ENCODE measurements at places on chromosomes 2 and 18. TPM values are rescaled to one million over a fixed set of nuclear protein-coding genes. Genes with fewer than 3 reads are reported as not detected.

TXNDC2 gene
- not detected for total RNA-seq

BMP10 gene
- total RNA-seq: not detected

GRCh38 chr2:129281791-129282530, 697.5 kb upstream of the RAB6C start:
- H3K27me3 ChIP-seq: no peaks in the 10 kb centered on the region
- H3K36me3 ChIP-seq: no peaks in the 10 kb centered on the region
- H3K4me1 ChIP-seq: no peaks in the 10 kb centered on the region
- no peak overlapping the region for H3K27ac ChIP-seq
- H3K4me3 ChIP-seq: no peak overlapping the region
- no peak for DNase-seq

GCG gene
- total RNA-seq: not detected

DOCK10 gene
- total RNA-seq: 334 TPM

FIGN gene
- not detected for total RNA-seq

- no peaks in the 10 kb centered on the region for H3K36me3 ChIP-seq
- DNase-seq: no peak
- H3K27me3 ChIP-seq: no peaks in the 10 kb centered on the region
Measured at GRCh38 chr2:1633092-1633671, 111.1 kb downstream of the PXDN start.

CYRIA gene
- 5.1 TPM for total RNA-seq

DNA sequence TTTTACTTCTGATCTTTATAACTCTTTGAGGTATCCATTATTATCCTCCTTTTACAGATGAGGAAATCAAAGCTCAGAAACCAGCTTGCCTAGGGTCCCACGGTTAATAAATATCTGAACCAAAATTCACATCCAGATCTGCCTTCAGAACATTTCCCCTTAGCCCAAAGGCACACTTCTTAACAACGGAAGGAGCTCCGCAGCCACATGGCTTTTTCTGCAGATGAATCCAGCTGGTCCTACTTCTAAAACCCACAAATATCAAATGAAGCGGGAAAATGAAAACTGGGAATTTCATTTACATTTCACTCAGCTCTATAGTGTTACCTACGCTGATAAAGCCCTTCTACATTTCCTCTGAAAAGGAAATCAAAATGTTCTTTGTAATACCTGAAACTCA, 357.0 kb upstream of the ID2 start:
- peak overlapping the region; percentile 55 for H3K27ac ChIP-seq
- H3K4me3 ChIP-seq: peak overlapping the region; percentile 57
- no peaks in the 10 kb centered on the region for H3K36me3 ChIP-seq
- DNase-seq: no peak

DNA sequence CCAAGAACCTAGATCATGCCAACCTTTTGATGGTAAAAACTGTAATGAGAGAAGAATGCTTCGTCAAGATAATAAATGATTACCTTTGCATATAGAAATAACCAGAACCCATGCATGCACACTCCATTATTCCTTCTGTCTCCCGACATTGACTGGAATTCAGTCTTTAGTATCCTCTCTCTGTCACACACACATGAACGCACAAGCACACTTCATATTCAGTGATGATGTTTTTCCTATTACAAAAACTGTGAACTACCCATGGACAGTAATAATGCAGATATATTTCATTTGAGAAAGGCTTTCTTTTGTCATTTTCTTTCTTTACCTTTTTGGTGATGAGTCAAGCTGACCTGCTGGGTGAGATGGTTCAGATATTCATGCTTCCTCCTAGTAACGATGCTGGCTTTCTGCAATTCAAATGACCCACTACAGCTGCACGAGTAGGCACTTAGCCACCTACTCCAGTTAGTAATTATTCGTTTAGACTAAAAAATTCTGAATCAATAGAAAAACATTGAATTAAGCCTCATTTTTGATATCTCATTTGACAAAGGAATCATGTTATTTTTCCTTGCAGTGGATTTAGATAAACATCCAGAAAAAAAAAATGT, 382.2 kb downstream of the TGIF1 start:
- no peak for DNase-seq
- no peaks in the 10 kb centered on the region for H3K27me3 ChIP-seq
- H3K4me1 ChIP-seq: no peaks in the 10 kb centered on the region
- H3K27ac ChIP-seq: no peak overlapping the region
- no peak overlapping the region for H3K4me3 ChIP-seq

GRCh38 chr2:147051248-147051647, 793.6 kb upstream of the ACVR2A start:
- H3K27ac ChIP-seq: no peak overlapping the region
- no peaks in the 10 kb centered on the region for H3K36me3 ChIP-seq
- H3K27me3 ChIP-seq: peaks cover 8% of the 10 kb centered on the region
- DNase-seq: no peak
- H3K4me1 ChIP-seq: no peaks in the 10 kb centered on the region

ST6GAL2 gene
- total RNA-seq: not detected

GRCh38 chr18:2572892-2573291, 1.5 kb downstream of the NDC80 start:
- no peaks in the 10 kb centered on the region for H3K27me3 ChIP-seq
- H3K27ac ChIP-seq: peak overlapping the region; percentile 99
- H3K4me3 ChIP-seq: peak overlapping the region; percentile 99

DNA sequence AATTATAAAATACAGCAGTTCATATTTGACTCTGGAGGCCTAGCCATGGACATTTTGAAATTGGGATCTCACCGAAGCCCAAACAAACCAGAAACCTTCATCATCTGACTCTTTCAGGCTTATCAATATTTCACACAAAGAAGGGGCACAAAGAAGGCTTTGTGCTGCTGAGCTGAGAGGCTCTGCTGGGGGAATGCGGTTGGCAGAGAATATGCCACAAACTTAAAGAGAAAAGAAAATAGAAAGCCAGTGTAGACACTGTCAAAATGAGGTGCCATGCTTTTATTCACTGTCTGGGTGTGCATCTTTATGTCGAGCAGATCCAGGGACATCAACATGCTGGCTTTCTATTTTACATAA, 162.6 kb downstream of the QPCT start:
- H3K36me3 ChIP-seq: no peaks in the 10 kb centered on the region
- peaks cover 4% of the 10 kb centered on the region for H3K27me3 ChIP-seq
- DNase-seq: no peak
- H3K27ac ChIP-seq: no peak overlapping the region

SERPINE2 gene
- total RNA-seq: 1.2 TPM

DNA sequence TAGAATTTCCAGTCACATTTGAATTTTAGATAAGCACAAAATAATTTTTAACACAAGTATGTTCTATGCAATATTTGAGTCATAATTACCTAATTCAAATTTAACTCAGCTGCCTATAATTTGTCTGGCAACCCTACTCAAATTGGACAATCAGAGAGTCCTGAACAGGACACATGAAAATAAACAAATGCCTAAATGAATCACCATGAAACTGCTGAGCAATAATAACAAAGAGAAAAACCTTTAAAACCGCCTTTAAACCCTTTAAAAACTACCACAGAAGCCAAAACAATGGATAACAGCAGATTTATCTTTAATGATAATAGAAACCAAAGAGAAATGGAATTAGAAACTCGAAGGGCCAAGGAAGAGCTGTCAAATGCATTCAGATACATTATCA, 39.5 kb downstream of the ARL4C start:
- H3K4me1 ChIP-seq: peaks cover 58% of the 10 kb centered on the region
- H3K36me3 ChIP-seq: peaks cover 20% of the 10 kb centered on the region
- H3K27ac ChIP-seq: peak overlapping the region; percentile 95
- no peak for DNase-seq
- H3K27me3 ChIP-seq: no peaks in the 10 kb centered on the region
- peak overlapping the region; percentile 35 for H3K4me3 ChIP-seq

- no peak overlapping the region for H3K4me3 ChIP-seq
- H3K27me3 ChIP-seq: no peaks in the 10 kb centered on the region
- DNase-seq: no peak
- H3K27ac ChIP-seq: no peak overlapping the region
- H3K36me3 ChIP-seq: no peaks in the 10 kb centered on the region
Measured at GRCh38 chr18:7766346-7766745, 199.2 kb downstream of the PTPRM start.

DNA sequence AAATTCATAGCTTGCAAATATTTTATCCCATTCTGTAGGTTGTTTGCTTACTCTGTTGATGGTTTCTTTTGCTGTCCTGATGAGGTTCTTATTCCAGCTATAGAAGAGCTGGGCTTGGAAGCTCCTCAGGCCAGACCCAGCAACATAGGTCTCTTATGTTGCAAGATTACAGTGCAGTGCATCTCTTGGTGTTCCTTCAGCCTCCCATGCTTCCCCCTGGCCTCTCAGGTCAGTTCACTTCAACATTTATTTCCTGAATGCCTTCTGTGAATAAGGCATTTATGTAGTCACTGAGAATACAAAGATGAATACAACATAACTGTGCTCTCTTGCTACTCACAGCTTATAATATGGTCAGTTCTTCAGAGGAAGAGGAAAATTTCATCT, 179.0 kb upstream of the SLC39A10 start:
- peaks cover 33% of the 10 kb centered on the region for H3K36me3 ChIP-seq
- peak overlapping the region; percentile 17 for H3K4me3 ChIP-seq
- peaks cover 41% of the 10 kb centered on the region for H3K4me1 ChIP-seq
- no peaks in the 10 kb centered on the region for H3K27me3 ChIP-seq

UGT1A8 gene
- not detected for total RNA-seq

- no peak overlapping the region for H3K4me3 ChIP-seq
- H3K36me3 ChIP-seq: no peaks in the 10 kb centered on the region
- no peak overlapping the region for H3K27ac ChIP-seq
- DNase-seq: no peak
Measured at GRCh38 chr2:6562771-6563170, 302.9 kb downstream of the CMPK2 start.

GRCh38 chr2:38496927-38497669, 105.6 kb downstream of the HNRNPLL start:
- H3K36me3 ChIP-seq: peaks cover 4% of the 10 kb centered on the region
- peaks cover 16% of the 10 kb centered on the region for H3K27me3 ChIP-seq
- peaks cover 7% of the 10 kb centered on the region for H3K4me1 ChIP-seq
- no peak for DNase-seq

GRCh38 chr2:47177043-47177565, 22.0 kb upstream of the STPG4 start:
- H3K36me3 ChIP-seq: no peaks in the 10 kb centered on the region
- peak overlapping the region; percentile 93 for H3K4me3 ChIP-seq
- H3K4me1 ChIP-seq: peaks cover 50% of the 10 kb centered on the region
- no peak for DNase-seq

GRCh38 chr2:217166241-217166850, 306.5 kb upstream of the TNP1 start:
- no peak for DNase-seq
- no peak overlapping the region for H3K27ac ChIP-seq
- H3K4me1 ChIP-seq: peaks cover 13% of the 10 kb centered on the region

- no peak for DNase-seq
- H3K4me3 ChIP-seq: no peak overlapping the region
- no peaks in the 10 kb centered on the region for H3K27me3 ChIP-seq
- peaks cover 4% of the 10 kb centered on the region for H3K4me1 ChIP-seq
- H3K27ac ChIP-seq: no peak overlapping the region
- no peaks in the 10 kb centered on the region for H3K36me3 ChIP-seq
Measured at GRCh38 chr2:42951263-42951938, 159.0 kb upstream of the HAAO start.

DSG2 gene
- not detected for total RNA-seq

LIMS4 gene
- 0.89 TPM for total RNA-seq

- no peak overlapping the region for H3K4me3 ChIP-seq
- peaks cover 22% of the 10 kb centered on the region for H3K27me3 ChIP-seq
- H3K4me1 ChIP-seq: peaks cover 8% of the 10 kb centered on the region
- no peaks in the 10 kb centered on the region for H3K36me3 ChIP-seq
- no peak for DNase-seq
- no peak overlapping the region for H3K27ac ChIP-seq
Measured at GRCh38 chr2:60354713-60355112, 198.7 kb downstream of the BCL11A start.

GRCh38 chr2:22487541-22487940, 897.4 kb upstream of the KLHL29 start:
- no peaks in the 10 kb centered on the region for H3K4me1 ChIP-seq
- no peak for DNase-seq
- H3K36me3 ChIP-seq: no peaks in the 10 kb centered on the region
- H3K4me3 ChIP-seq: no peak overlapping the region
- H3K27ac ChIP-seq: no peak overlapping the region
- H3K27me3 ChIP-seq: no peaks in the 10 kb centered on the region

NOL4 gene
- not detected for total RNA-seq

- no peaks in the 10 kb centered on the region for H3K27me3 ChIP-seq
- peaks cover 44% of the 10 kb centered on the region for H3K36me3 ChIP-seq
- H3K4me3 ChIP-seq: peak overlapping the region; percentile 95
- H3K27ac ChIP-seq: peak overlapping the region; percentile 96
- no peak for DNase-seq
- H3K4me1 ChIP-seq: peaks cover 45% of the 10 kb centered on the region
Measured at GRCh38 chr2:101002562-101003277, 631 bp downstream of the RPL31 start.

FAM237A gene
- total RNA-seq: not detected

UGT1A5 gene
- total RNA-seq: not detected

SLC14A1 gene
- total RNA-seq: 1.6 TPM

DNA sequence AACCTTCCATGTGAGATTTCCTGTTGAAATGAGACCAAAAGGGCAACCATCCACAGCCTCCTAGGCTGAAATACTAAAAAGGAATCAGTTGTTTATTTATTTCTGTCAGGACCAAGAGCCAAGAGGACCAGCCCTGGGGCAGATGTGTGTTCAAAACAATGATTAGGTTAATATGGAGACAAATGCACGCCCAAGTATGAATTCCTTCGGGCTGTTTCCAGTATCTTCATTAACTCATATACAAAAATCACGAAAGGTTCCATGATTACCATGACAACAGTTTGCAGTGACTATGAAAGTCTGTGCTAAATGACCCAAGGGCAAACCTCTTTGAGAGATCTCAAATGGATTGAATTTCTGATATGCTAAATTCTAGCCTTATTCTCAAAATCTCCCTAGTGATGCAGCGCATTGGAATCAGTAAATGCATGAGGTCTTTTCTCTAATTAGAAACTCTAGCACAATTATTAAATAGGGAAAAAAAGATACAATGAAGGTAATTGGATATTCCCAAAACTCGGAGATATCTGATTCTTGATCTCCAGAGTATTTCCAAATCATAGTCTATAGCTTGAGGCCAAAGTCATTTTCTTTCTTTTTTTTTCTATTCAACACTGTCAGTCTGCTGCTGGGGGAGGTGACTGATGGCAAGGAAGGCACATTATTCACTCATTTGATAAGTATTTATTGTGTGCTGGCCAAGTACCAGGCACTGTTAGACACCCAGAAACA, 35.6 kb downstream of the VIT start:
- H3K27ac ChIP-seq: no peak overlapping the region
- no peak overlapping the region for H3K4me3 ChIP-seq
- H3K36me3 ChIP-seq: no peaks in the 10 kb centered on the region
- H3K27me3 ChIP-seq: peaks cover 19% of the 10 kb centered on the region
